Calu3 (cell line): ENCODE measurements at places on chromosomes 2 and 18. TPM values are rescaled to one million over a fixed set of nuclear protein-coding genes. Genes with fewer than 3 reads are reported as not detected.

DNA sequence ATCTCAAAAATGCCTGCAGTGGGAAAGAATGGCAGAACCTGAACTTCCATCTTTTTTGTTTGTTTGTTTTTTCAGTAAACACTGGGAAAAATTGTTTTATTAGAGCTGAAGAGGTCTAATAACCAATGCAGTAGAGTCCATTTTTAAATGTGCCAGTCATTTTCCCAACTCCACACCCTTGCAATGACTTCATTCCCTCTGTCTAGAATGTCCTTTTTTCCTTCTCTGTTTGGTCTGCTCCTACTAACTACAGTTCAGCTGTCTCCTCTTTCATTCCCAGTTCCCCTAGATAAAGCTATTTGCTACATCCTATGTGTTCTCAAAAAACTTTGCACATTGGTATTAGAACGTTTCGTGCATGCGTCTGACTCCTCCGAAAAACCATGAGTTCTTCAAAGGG is 9.3 kb upstream of the RAPH1 start:
- DNase-seq, result no peak

DNA sequence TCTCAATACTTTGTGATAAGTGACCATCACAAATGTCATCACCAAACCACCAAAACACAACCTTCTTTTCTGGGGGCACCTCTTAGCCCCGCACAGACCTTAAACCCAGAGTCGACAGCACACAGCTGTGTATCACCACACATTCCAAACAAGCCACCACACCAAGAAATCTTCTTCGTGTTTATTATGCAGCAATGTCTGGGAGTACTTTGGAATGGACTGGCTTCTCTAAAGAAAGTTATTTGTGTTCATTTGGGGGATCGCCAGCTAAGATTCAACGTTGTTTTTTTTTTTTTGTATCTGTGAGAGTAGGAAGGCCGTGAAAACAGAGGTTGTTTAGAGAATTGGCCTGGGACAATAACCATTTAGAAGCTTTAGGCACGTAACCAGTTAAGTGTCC is 1.1 kb upstream of the MTA3 start:
- DNase-seq, result no peak

- DNase-seq, result no peak
Measured at GRCh38 chr2:219663116-219663762, 35.8 kb downstream of the SLC4A3 start.

The SMAD4 gene
- 78.6 and 96.7 TPM in 2 replicates for total RNA-seq
